ENCODE measurements at places on chromosomes 16 and 17.

DNA sequence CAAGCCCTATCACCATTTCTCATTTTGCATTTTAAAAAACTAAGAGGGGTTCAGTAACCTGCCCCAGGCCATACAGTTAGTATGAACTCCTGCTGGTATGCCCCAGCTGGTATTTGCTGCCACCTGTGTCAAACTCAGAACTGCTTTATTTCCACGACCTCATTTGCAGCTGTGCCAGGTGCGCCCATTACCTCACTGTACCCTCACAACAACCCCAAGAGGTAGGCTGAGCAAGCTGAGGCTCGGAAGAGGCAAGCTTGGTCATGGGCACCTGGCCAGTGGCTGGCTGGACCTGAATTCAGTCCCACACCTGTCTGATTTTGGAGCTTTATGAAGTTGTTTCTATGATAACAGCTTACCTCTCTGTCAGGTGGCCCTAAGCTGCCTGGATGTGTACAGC lies 7.6 kb downstream of the EPN2 start:
- no peak for DNase-seq

DNA sequence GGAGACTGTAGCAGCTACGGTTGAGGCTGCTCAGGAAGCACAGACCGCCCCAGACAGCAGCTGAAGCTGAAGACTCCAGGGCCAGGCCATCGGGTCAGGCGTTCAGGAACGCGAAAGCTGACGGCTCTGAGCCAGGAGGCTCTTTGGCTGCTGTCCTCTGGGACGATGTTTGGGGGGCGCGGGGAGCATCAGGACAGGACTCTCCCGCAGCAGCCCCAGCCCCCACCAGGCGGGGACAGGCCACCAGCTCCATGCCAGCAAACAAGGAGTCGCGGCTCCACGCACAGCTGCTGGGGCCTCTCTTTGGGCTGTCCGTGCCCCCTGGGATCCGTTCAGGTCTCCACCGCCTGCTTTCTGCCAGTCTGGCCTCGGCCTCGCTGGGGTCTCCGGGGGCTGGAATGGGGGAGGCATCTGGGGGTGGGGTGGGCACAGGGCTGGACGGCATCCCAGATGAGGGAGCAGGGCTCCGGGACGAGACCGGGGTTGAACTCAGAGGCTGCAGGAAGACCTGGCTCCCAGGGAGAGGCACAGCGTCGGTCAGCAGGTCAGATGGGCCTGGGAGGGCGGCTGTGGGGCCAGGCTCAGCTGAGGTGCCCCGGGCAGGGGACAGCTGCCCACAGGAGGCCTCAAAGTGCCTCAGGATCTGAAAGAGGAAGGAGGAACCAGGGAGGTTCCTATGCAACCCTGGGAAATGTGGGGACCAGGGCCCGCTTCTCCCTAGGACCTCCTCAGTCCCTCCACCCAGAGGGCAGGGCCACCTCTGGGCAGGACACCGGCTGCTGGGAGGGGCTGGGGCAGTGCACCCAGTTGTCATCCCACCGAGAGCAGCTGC lies 6.3 kb upstream of the CEP131 start:
- DNase-seq = no peak

DNA sequence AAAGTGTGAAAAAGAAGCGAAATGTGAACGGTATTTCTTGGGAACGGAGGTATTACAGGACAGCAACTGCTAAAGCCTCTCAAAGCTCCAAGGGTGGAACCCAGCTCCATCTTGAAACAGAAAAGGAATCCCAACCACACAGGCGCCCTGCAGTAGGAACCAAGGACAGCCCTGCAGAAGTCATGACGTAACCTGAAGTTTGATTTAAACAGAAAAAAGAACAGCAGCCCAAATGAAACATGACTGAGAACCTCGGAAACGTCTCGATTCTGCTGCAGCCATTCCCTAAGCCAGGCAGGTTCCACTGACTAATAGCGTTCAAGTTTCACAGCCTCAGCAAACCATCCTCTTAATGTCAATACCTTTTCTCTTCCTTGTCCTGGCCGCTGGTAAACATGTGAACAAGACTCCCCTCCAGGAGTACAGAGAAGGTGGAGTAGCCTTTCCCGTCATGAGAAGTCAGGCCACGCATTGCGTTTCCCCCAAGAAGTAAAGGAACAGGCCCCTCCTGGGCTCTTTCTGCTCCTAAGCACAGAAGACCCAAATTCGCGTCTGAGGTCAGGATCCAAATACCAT lies 20.1 kb downstream of the SIAH1 start:
- no peak for DNase-seq

- no peak for DNase-seq
These were observed 741.3 kb upstream of the SOX9 start for GRCh38 chr17:71379512-71379911.

DNA sequence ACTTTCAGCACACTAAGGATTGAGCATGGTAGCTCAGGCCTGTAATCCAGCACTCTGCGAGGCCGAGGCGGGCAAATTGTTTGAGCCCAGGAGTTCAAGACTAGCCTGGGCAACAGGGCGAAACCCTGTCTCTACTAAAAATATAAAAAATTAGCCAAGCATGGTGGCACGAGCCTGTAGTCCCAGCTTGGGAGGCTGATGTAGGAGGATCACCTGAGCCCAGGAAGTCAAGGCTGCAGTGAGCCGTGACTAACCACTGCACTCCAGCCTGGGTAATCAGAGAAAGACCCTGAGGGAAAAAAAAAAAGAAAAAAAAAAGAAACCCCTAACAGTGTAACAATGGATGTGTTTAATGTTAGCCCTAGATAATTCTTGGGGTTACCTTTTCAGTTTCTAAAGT lies 24.0 kb downstream of the PARN start:
- DNase-seq = no peak

DNA sequence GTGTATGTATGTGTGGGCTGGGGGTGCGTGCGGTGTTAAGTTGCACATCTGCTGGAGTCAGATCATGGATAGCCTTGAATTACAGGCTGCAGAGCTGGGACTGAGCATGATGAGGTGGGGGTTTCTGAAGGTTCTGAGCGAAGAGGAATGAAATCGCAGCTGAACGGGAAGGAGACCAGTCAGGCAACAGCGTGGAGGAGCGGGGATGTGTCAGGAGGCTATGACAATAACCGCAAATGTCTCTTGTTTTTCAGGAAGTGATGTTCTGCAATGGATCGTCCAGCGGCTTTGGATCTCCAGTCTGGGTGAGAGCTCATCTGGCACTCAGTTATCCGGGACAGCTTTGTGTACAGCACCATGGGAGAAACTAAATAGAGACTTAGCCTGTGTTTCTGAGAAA lies 20.9 kb downstream of the RGS9 start:
- no peak for DNase-seq

GRCh38 chr17:33039874-33040273 lies 48.2 kb downstream of the SPACA3 start:
- DNase-seq = no peak

DNA sequence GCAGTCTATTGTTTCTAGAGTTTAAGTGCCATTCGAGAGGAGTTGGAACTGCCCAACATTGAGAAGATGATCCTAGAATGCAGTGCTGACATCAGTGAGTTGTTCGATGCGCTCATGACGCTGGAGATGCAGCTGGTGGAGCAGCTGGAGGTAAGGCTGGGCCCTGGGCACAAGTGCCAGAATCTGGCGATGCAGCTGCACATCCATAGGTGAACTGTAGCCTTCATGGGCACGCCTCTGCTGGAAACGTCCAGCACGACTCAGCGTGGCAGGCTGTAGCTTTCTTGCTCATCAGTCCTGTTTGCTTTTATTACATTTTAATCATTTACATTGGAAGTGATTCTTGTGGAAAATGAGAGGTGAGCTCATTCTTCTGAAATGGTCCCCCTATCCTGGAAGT lies 31.7 kb downstream of the DRC3 start:
- DNase-seq = peak; percentile 31

DNA sequence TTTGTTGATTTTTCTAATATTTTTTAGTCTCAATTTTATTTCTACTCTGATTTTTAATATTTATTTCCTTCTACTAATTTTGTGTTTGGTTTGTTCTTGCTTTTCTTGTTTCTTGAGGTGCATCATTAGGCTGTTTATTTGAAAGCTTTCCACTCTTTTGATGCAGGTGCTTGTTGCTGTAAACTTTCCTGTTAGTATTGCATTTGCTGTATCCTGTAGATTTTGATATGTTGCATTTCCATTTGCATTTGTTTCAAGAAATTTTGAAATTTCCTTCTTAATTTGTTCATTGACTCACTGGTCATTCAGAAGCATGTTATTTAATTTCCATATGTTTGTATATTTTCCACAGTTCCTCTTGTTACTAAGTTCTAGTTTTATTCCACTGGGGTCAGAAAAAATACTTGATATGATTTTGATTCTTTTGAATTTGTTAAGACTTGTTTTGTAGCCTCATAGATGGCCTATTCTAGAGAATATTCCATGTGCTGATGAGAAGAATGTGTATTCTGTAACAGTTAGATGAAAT lies 43.1 kb upstream of the NACA2 start:
- DNase-seq = no peak

DNA sequence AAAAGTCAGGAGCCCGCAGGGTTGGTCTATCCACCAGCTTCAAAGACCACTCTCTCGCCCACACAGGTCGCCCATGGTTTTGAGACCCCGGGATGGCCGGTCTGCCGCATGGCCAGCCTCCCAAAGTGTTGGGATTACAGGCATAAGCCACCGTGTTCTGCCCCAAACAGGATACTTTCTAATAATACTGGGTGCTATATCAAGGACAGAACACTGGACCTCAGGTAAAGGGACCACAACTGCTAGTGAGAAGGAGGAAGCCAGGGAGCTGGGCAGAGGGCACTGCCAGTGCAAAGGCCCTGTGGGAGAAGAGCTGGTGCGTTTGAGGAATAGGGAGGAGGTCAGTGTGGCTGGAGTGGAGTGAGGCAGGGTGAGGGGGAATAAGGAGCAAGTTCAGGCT lies 34.1 kb downstream of the IL21R start:
- DNase-seq = no peak

DNA sequence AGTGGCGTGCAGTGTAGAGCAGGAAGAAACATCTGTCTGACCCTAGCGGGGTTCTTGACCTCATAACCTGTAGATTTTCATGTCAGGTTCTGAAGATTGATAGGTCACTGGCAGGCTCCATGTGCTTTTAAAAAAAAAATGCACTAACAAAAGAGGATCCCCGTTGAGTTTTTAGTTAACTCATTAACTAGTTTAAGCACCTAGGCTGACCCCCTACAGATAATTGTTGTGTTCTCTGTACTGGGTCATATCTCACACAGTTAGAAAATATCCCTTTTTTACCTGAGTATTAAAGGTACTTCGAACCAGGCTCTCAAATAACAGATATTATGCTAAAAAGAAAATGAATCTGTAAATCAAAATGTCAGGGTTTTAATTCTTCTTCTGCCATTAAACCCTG lies 676.6 kb downstream of the CDH11 start:
- DNase-seq = no peak

- no peak for DNase-seq
These were observed 180.1 kb downstream of the PARN start for GRCh38 chr16:14449790-14450480.

- DNase-seq = no peak
These were observed 2.8 kb downstream of the SNRNP25 start for GRCh38 chr16:56231-56927.

DNA sequence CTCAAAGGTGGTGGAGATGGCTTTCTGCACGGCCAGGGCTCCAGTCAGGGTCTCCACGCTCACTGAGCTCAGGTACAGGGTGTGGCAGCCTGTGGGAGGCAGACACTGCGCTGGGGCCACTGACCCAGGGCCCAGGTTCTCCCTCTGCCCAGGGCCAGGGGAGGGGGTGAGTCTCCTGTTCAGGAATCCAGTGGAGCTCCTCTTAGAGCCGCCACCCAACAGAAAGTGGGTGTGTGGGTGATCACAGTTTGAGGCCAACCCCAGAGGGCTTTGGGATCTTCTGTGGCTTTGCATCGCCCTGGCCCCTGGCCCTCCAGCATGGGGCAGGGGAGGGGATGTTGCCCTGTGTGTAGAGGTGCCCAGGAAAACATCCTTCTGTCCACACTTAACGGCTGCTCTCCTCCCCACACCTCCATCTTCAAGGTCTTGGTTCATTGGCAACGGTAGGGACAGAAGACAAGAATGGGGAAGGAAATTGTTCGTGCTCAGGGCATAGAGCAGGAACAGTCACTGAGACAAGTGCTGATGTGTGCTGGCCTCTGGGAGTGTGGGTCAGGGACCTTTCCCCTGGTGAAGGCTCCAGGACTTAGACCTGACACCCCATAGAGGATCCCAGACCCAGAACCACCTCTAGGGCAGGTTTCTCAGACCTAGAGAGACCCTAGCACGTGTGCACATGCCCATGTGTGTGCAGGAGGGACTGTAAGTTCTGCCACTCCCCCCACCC lies 21.5 kb downstream of the TNS4 start:
- no peak for DNase-seq

DNA sequence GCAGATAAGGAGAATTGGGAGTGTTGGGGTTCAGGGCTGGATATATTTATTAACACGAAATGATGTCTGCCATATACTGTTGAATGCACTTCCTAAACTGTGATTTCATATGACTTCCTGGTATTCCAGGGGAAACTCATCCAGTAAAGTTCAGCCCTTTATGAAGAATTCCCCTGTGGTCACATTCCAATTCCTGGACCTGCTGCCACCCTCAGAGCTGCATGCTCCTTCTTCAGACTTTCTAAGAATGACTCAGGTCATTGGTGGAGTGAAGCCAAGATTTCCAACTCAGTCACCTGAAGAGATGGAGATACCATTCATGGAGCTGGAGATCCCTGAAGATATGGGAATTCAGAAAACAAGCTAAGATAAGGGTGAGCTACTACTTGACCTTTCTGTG lies 114.2 kb upstream of the TMEM97 start:
- no peak for DNase-seq

DNA sequence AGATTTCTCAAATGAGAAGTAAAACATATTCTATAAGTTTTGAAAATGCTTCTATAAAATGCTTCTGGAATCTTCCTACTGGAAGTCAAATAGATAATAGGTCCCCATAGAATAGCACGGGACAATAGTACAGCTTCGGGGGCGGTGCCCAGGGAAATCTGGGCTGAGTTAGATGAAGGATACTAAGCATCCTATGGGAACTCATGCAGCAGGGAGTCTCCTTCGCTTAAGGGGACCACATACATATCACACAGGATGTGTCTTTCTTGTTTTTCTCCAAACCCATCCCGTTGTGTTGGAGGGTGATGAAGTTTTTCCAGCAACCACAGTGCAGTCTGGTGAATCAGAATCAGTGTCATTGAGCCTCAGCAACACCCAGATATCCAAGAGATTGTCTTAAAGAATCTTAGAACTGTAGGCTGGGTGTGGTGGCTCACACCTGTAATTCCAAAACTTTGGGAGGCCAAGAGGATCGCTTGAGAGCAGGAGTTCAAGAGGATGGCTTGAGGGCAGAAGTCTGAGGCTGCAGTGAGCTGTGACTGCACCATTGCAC lies 84.2 kb downstream of the PITPNC1 start:
- no peak for DNase-seq

Data from NCI-H1092 (cell line).